HCEC 1CT (cell line): ENCODE measurements at places on chromosomes 11 and 22.

DNA sequence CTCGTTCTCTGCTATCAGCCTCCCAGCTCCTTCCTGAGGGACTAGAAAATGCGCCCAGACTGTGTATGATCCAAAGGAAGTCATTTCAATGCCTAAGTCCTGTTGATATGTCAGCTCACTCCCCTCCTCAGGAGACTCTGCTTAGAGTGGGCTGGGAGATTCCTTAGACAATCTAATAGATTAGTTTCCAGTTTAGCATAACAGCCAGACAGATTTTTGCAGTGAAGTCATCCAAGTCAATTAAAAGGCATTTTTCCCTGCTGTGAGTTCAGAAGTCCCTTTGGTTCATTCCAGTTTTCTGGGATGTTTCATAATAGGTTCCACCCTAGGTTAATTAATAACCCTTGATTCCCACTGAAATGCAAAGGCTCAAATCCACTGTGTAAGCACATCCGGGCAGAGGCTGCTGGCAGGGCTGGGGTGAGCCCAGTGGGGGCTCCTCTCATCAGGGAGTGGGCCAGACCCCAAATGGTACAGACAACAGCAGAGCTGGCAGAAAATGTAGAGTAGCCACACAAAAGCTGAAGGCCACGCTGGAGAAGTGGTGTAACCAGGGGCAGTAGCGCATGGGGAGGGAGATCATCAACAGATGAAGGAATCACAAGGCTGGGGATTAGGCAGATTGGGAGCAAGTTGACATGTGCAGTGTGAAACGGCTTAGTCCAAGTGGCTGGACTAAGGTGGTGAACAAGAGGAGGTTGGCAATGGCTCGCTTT is 90.6 kb downstream of the SYN3 start:
- no peak for DNase-seq

DNA sequence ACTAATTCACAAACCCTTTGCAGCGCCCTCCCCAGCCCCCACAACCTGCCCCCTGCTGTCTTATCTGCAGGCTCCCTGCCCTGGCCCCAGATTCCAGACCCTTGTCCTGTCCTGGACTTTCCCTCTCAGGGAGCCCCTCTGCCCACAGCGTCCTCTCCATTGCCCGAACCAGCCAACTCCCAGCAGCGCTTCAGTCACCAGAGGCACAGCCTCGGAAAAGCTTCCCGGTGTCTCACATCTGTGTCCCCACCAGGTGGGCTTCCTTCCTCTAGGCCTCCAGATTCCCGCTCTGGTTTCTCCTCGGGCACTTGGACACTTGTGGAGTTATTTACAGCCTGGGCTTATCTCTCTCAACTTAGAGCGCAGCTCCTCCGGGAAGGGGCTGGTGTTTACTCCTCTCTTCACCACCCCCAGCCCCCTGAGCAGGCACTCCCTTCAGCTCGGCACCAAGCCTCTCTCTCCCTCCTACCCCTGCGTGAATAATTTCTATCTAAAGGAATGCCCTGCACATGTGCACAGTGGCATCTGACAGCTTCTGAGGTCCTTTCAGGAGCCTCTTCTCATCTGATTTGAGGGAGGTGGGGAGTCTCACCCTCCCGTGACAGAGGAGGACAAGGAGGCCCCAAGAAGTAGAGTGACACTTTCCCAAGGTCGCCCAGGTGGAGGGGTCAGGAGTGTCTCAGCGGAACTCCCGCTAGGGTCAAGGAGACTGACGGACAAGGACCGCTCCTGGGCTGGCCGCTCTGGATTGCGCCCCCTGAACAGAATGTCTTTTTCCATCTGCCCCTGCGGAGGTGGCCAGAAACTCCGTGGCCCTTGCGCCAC is 838 bp downstream of the WNT11 start:
- DNase-seq = no peak

DNA sequence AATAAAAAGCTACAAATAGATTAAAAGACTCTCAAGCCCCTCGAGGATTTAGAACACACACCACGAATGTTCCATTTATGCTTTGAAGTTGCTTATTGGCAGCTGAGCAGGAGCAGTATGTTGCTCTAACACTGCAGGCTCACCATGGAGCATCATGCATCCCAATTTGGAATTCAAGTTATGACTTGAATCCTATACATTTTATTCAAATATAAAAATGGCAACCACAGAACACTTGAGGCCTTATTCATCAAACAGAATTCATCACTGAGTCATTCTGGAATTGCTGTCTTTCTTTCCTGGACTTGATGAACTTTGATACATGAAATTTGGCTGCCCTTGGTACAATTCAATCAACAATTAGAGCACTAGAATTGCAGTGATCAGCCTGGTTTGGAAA is 24.5 kb upstream of the BLID start:
- DNase-seq = peak; percentile 93

- DNase-seq = peak; percentile 40
These were observed 2.9 kb downstream of the OR51V1 start for GRCh38 chr11:5197536-5197935.

DNA sequence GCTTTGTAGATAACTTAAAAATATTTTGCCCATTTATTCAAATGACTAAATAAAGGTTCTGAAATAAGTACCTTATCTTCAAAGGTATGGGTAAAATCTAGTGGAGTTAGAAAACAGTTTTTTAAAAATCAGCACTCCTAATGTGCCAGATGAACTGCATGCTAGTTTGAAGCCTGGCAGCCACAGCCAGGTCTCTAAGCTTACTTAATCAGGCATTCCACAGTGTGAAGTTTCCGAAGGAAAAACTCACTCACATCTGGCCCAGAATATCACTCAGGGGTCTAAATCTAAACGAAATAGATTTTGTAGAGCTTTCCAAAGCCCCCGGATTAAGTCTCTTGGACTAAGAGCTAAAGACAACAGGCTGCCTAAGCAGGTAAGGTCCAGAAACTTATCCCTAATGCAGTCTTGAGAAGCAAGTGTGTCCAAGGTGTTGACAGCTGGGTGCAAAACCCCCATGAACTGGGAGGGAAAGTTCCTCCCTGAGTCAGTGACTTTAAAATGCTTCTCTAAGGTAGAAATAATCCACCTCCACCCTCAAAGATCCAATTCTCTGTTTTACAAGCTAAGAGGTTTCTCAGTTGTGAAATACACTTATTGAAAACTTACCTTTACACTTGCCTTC is 157.6 kb downstream of the FCHSD2 start:
- DNase-seq = no peak

- no peak for DNase-seq
These were observed 49.2 kb downstream of the OTOG start for GRCh38 chr11:17596310-17596669.

GRCh38 chr11:14539982-14540421 is 19.8 kb upstream of the PSMA1 start:
- no peak for DNase-seq

GRCh38 chr22:48268293-48268692 is 1505.8 kb downstream of the TBC1D22A start:
- no peak for DNase-seq

DNA sequence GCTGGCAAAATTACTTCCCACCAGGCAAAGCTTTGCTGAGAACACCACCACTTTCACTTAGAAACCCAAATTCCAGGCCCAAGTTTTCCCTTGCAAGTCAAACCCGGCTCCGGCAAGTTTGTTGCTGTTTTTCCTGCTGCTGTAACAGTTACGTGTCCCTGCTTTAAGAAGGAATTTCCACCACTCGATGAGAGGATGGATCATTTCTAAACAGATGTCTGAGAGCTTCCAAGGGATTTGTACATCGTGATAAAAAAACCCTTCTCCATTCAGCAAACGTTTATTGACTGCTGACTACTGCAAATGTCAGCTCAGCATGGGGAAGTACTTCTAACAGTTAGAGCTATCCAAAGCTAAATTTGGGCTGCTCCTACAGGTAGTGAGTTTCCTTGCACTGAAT is 19.7 kb downstream of the P2RX3 start:
- peak; percentile 12 for DNase-seq

DNA sequence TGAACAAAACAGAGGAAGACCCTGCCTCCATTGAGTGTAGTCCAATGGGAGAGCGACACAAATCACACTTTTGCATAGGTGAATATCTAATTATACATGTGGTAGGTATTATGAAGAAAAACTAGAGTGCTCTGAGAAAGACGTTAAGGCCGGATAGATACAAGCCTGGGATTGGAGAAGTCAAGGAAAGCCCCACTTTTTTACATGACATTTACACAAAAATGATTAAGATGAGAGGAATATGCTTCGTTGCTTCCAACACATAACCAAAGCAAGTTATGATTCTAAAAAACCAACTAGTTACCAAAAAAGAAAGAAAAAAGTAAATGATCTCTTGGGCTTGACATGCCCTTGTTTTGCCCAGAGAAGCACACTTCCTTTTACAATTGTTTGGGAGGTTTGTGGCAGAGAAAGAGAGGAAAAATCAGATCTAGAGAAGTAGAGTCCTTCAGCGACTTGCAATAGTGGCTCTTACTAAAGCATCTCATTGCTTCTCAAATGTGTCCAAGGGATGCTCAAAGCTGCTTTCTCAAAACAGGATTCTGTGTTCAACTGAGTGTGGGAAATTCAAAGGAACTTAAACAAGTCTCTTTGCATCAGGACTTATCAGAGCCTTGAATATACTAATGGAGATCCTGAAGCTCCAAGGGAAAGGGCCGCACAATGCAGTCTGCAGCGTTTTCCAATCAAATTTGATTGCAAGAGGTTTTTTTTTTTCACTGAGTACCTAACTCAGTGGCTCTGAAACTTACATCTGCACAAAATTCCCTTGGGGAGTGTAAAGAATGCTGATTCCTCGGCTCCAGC is 38.8 kb downstream of the FLI1 start:
- no peak for DNase-seq

GRCh38 chr11:3008746-3009336 is 16.7 kb upstream of the NAP1L4 start:
- DNase-seq = no peak

GRCh38 chr11:75524665-75525432 is 892 bp downstream of the GDPD5 start:
- DNase-seq = no peak

DNA sequence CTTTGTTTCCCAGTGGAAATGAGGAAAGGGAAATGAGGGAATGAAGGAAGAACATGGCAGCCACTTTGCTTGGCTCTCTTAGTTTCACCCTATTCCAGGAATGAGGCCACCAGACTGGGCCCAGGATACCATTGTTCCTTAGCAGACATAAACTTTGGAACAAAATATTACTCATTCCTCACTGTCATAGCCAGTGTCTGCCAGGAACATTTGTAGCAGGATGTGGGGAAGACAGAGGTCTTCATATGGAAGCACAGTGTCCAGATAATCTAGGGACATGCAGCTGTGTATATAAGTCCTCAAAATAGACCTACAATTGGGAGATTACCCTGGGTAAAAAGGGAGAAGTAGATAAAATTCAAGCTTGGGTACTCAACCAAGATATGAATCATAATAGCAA is 15.2 kb upstream of the FUT4 start:
- no peak for DNase-seq
